ENCODE measurements at places on chromosomes 6 and 20. TPM values are rescaled to one million over a fixed set of nuclear protein-coding genes. Genes with fewer than 3 reads are reported as not detected.

DNA sequence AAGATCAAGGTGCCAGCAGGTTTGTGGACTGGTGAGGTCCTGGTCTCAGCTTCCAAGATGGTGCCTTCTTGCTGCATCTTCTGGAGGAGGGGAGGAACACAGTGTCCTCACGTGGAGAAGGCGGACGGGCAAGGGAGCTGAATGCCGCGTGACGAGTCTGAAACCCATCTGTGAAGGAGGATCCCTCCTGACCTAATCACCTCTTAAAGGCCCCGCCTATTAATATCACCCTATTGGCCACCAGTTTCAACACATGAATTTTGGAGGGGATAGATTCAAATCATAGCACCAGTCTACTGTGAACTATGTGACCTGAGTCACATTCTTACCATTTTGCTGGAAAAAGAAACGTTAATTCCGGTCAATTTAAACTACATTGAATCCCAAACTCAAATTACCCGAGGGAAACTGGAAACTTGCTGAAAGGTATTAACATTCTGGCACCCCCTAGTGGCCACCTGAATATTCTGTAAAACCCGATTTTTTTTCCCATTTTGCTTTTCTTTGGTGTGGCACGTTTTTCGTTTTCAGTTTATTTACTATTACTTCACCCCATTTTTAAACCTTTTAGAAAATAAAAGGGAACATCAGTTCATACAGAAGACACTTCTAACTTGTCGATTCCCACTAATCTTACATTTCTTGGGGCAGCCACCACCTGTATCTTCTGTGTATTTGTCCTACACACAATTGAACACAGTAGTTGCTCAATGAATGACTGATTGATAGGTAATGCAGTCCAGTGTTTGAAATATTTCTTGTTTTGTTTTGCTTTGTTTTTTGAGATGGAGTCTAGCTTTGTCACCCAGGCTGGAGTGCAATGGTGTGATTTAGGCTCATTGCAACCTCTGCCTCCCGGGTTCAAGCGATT is 17.9 kb upstream of the CCDC170 start:
- H3K4me3 ChIP-seq = no peak overlapping the region
- H3K27me3 ChIP-seq = no peaks in the 10 kb centered on the region
- no peak for DNase-seq
- no peaks in the 10 kb centered on the region for H3K36me3 ChIP-seq
- H3K27ac ChIP-seq = no peak overlapping the region

GRCh38 chr20:25033265-25033923 is 24.5 kb downstream of the ACSS1 start:
- H3K27me3 ChIP-seq = no peaks in the 10 kb centered on the region
- H3K4me1 ChIP-seq = peaks cover 39% of the 10 kb centered on the region
- DNase-seq = no peak

SMLR1 gene
- total RNA-seq = not detected

OR2B6 gene
- total RNA-seq = not detected
